ENCODE measurements at places on chromosomes 2 and 18.

DNA sequence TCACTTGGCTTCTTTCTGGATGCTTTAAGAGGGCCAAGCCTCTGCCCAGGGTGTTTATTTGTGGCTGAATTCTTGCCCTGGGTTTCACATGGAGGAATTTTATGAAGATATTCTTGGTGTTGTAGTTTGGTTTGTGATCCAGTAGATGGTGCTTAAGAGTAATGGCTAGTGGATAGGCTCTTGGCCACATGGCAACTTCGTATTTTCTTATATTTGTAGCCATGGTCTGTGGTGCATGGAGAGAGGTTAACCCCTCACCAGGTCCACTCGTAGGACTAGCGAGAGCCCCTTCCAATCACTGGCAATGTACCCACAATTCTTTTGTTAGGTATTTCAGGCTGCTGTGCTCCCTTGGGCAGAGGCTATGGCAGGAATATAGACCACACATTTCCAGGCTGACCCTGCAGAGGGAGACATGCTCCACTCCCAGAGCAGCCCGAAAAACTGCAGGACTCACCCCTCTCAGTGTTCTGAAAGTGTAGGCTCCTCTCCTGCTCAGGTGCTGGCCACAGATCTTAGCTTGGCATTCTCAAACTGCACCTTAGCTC lies 582.1 kb upstream of the SETBP1 start:
- DNase-seq = no peak

DNA sequence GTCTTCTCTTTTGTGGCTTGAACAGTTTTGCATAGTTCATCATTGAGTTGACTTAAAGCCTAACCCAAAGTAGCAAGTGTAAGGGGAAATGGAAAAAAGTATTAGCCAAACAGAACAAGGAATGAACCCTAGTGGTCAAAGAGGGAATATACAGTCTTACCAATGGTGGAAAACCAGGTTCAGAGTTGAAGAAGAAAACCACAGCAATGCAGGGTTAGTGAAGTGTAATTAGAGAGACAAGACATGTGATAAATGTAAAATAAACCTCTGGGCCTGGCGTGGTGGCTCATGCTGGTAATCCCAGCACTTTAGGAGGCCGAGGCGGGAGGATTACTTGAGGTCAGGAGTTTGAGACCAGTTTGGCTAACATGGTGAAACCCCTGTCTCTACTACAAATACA lies 2.4 kb downstream of the TTN start:
- no peak for DNase-seq

DNA sequence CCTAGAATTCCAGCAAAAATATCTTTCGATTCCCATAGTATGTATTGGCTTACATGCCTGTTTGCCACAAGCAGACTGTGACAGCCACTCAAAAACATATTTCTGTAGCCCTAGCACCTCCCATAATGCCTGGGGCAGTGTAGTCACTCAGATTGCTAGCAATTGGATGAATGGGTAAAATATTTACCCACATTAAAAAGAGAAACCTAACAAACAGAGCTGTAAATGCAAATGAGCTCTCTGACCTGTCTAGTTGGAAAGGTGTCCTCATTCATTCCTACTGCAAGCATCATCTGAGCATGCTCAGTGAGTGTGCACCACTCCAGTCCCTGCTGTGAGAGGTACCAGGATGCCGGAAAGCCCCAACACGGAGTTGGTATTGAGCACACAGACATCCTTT lies 234.0 kb upstream of the RAB12 start:
- DNase-seq = no peak

DNA sequence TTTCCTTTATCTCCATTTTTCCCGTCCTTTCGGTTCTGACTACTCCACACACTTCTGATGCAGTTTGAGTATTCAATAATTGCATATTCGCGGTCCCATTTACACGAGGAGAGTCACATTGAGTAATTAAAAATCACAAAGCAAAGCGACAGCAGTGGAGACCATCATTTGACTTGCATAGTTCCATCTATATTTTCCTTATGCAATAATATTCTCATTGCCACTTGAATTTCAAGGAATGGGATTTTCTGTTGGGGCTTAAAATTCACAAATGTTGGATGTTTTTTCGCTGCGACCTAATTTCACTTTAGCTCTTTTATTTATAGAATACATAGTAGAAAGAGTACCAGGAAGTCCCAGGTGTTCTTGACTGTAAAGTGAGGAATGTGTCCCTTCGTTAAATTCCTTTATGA lies 186.8 kb downstream of the ZEB2 start:
- DNase-seq = no peak

DNA sequence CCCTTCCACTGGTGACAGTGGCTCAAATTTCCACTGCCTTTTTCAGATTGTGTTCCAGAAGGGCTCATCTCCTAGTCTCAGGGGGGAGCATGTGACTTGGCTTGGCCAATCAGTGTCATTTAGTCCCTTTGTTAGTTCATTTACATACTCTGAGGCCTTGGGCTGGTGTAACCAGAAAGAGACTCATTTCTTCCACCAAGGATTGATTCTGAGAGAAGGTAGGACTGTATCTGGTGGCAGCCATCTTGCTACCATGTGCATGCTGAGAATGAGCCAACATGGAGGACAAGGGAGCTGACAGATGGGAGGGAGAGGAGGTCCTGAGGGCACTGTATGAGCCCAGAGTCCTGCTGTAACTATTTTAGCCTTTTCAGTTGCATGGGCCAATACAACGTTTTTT lies 191.7 kb downstream of the THSD7B start:
- DNase-seq = no peak

GRCh38 chr2:66436581-66437001 lies 1.7 kb downstream of the MEIS1 start:
- no peak for DNase-seq

GRCh38 chr18:64017870-64018269 lies 48.0 kb downstream of the SERPINB8 start:
- no peak for DNase-seq

GRCh38 chr2:232839411-232840079 lies 30.5 kb upstream of the SNORC start:
- no peak for DNase-seq

DNA sequence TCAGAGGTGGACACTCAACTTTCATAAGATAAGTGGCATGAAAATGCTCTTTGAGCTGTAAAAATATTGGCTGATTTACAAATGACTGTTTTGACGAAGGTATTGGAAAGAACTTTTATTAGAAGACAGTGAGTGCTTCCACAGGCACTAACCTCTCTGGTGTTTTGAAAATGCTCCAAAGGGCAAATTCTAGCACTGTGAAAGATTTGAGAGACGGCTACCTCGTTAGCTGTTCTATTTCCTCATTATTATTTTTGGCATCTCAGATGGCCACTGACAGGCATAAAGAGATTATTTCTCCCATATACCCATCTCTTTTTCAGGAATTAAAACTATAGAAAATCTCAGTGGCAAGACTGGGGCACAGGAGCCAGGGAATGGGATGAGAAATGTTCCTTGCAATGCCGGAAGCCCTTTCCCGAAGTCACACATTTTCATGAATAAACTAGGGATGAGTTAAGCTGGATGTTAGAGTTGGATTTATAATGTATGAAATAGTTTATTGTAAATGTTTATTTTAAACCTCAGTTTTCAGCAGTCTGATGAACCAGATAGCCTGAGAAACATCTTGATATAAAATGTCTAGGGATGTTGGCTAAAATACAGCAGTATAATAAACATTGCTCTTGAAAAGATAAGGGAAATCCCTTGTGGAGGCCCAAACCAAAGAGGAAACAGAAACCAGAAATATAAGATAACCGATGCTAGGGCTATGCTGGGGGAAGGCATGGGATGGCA lies 175.7 kb downstream of the ASB1 start:
- DNase-seq = no peak

- DNase-seq = no peak
These were observed 25.4 kb upstream of the MGAT5 start for GRCh38 chr2:134228493-134228903.

DNA sequence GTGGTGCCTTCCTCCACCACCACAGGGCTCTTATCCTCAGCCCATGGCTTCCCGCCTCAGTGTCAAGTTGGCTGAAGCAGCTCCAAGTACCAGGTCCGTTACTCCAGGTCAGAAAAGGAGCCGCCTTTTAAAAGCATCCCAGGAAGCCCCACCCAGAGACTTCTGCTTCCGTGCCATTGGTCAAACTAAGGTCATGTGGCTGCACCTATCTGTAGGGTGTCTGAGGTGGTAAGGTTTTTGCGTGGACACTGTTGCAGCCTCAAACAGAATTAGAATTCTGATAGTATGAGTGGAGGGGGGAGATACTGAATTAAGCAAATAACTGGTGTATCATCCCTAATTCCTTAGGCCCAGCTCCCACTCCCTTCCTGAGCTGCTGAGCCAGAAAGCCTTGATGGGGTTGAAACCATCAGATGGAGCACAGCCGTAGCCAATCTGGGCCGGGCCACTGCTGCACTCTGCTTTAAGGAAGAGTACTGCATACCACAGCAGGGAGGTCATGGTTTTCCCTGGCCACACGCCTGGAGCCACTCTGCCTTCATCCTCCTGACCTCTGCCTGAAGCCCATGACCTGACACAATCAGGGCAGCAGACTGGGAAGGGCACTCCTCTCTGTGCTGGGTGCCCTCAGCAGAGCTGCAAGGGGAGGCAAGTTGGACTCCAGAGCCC lies 8.4 kb downstream of the TMEM247 start:
- DNase-seq = no peak

DNA sequence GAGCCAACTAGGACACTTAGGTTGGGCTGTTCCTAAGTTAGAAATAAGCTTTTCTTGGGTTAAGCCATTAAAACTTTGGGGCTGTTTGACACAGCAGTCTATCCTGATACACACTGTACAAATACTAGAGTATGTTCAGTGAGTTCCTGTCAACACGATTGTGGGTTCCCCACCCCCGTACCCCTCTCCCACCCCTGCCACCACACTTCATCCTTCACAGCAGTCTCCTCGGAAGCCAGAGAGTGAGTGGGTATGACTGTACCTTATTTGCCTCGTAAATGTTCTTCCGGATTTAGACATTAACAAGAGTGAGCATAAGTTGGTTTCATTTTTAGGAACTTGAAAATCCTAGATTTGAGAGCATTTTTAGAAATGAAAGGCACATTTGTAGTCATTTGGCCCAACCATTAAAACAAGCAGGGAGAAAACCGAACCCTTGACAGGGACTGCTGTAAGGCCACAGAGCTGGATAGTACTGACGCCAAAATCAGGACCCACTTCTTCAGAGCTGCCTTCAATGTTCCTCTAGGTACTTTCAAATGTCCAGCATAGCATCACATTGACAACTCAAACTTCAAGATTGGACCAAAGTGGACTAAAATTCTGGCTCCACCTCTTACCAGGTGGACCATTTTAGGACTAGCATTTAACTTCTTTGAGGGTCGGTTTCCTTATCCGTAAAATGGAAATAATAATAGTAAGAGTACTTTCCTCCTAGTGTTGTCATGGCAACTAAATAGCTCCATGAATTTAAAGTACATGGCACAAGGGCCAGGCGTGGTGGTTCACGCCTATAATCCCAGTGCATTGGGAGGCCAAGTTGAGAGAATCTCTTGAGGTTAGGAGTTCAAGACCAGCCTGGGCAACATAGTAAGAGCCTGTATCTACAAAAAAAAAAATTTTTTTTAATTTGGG lies 166.3 kb upstream of the SERTAD2 start:
- peak; percentile 64 for DNase-seq

- no peak for DNase-seq
These were observed 55.3 kb upstream of the SULT1C3 start for GRCh38 chr2:108184419-108184818.

DNA sequence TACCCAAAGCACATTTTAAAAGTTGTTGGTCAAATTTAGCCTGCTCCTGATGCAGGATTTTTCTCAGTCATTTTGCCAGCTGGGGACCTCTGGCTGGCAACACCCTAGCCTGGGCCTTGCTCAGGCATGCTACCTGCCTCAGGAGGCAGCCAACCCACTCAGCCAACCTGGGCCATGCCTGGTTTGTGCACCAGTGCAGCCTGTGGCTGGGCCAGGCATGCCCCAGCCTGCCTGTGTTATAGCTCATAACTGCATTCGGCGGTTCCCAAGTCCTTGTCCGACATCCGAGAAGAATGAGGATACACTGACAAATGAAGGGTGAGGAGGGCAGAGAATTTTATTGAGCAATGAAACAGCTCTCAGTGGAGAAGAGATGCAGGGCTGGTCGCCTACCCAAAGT lies 608.0 kb downstream of the SUCLG1 start:
- DNase-seq = no peak

- DNase-seq = no peak
These were observed 263.0 kb downstream of the EIPR1 start for GRCh38 chr2:3114406-3115185.

- no peak for DNase-seq
These were observed 4.8 kb downstream of the PJVK start for GRCh38 chr2:178455947-178456346.

GRCh38 chr2:197800091-197800490 lies 4.3 kb upstream of the PLCL1 start:
- no peak for DNase-seq

DNA sequence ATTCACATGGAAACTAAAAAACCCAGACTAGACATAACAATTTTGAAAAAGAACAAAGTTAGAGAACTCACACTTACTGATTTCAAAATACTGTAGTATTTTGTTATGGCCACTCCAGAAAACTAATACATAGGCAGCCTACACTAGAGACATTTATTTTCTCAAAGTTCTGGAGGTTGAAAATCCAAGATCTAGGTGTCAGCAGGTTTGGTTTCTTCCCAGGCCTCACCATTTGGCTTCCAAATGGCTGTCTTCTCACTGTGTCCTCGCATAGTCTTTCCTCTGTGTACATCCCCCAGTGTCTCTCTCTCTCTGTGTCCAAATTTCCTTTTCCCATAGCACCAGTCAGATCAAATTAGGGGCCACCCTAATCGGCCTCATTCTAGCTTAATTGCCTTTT lies 95.0 kb downstream of the NR4A2 start:
- DNase-seq = no peak

DNA sequence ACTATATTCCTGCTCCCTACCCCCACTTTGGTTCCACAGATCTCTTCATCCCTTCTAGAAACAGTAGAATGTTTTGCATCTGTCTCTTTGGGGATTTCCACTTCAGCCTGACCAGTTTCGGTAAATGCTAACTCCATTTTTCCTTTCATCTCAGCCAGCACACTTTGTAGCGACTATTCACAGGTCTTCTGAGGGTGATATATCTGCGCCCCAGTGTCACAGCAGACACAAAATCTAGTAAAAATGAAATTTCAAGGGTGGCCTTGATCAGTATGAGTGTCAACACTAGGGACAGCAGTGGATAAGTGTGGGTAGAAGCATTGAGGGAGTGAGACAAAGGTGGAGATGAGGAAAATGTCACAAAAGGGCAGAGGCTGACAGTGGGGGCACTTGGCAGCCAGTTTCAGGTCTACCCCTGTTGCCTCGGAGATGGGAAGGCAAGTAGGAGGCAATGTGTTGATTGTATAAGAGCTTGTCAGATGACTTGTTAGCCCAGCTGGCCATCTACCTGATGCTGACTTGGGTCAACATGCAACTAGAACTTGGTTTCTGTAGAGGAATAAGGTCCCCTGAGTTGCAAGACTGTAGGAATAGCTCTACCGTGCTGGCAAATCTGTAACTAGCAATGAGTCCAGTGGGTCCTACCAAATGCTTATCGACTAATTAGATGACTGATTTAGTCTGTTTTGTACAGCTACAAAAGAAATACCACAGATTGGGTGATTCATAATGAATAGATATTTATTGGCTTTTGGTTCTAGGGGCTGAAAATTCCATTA lies 60.7 kb downstream of the CXCR4 start:
- peak; percentile 33 for DNase-seq

Data from stimulated activated naive CD4-positive, alpha-beta T cell treated with Interleukin-2 at 50 U/mL for 16 hours (primary cell).